ENCODE measurements at places on chromosomes 4 and X.

- DNase-seq, result no peak
These were observed 78.8 kb upstream of the TEX13A start for GRCh38 chrX:105299286-105299685.

DNA sequence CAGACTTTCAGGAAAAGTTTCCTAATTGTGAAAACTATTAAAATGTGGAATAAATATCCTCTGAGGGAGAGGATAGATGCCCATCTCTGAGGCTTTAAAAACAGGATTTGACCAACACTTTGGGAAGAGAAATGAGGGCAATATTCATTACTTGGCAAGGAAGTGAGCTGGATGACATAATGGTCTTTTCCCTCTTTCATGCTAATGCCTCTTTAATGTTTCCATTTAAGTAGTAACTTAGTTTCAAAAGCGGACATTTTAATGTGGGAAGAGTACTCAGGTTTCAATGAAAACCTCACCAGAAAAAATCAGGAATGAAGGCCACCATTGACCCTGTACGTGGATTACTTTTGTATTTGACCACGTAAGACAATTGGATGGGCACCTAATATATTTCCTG, 503.3 kb downstream of the ANKRD50 start:
- no peak for DNase-seq

GRCh38 chrX:1162119-1162916, 50.1 kb downstream of the CRLF2 start:
- DNase-seq, result no peak

- DNase-seq, result no peak
These were observed 38.2 kb downstream of the PPP1R2C start for GRCh38 chrX:42739741-42740140.

- no peak for DNase-seq
These were observed 362.4 kb downstream of the ARHGAP24 start for GRCh38 chr4:85837439-85837733.

- no peak for DNase-seq
These were observed 159.5 kb downstream of the SHOX start for GRCh38 chrX:790041-790506.

DNA sequence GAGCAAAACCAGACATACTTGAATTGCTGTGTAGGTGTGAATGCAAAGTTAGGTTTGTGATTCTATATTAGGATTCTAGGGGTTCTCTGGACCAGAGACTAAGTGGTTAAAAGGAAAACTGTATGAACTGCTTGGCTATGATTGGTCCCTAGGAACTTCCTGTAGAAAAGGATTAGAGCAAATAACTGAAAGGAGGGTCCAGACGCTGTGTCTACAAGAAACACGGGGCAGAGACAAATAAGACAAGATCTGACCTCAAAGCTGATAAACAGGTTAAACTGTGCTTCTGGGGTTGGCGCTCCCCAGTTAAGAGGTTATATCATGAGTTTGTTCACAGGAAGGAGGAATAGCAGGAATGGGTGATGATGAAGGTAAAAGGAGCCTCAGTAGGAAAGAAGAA, 183.6 kb downstream of the MGST2 start:
- DNase-seq, result no peak

DNA sequence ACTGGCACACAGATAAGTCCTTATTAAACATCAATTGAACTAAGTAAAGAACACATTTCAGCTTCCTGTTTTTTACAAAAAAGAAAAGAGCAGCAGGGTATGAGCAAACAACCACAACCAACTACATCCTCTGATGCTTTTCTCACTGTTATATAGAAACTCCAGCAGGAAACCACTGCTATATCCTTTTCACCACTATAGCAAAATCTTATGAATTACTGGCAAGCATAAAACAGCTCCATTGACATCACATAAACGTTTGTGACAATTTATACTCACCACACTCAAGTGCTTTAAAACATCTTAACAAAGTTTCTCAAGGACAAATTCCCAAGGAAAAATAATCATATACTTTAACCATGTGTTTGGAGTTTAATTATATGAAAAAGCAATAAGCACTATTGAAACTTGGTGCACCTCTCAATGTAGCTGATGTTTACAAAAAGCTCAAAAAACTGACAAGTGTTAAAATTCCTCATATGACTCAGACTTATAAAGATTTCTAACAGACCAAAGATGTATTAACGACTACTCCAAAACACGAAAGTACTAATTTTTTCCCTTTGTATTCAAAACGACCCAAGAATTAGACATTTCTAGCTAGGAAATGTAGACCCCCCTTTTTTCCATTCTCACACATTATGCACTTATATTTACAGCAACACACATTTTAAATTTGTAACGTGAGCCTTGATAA, 12.9 kb downstream of the GPRIN3 start:
- DNase-seq, result no peak

GRCh38 chr4:128775916-128776315, 33.6 kb upstream of the JADE1 start:
- DNase-seq, result no peak

DNA sequence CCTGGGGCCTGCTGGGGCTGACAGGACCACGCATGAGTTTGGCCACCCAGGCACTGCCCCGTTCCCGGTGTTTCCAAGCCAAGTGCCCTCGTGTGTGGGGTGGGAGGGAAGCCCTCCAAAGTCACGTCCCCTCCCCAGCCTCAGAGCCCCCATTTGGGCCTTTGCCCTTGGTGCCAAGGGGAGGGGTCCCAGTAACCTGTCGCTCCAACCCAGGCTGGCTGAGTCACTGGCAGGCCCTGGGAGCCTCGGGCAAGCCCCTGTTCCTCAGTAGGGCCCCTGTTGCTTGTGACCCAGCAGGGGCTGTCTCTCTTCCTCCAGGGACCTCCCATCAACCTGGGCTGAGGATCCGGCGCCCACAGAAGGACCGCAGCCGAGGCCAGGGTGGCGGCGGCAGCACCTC, 10.7 kb upstream of the HAUS7 start:
- no peak for DNase-seq

GRCh38 chr4:2330091-2331042, 68.5 kb upstream of the MXD4 start:
- DNase-seq, result no peak

DNA sequence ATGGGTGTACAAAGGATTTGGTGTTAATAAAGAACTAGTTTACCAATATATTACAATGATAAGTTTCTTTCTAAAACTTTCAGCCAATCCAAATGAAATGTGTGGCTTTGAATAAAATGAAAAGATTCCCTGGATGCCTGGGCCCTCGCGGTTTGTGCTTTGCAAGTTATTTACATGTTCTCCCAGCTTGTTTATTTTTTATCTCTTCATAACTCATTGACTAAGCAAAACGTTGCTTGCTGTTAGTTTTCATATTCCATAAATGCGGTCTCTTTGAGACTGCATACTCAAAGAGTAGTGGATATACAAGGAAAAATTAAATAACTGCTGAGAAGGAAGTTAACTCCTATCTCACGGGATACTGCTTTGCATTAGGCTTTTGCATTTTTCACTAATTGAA, 26.0 kb downstream of the FHDC1 start:
- DNase-seq, result no peak

GRCh38 chr4:55435141-55435841, 39.5 kb downstream of the TMEM165 start:
- peak; percentile 21 for DNase-seq

- DNase-seq, result no peak
These were observed 15.1 kb upstream of the DCLK2 start for GRCh38 chr4:150063128-150063527.

Data from activated naive CD8-positive, alpha-beta T cell treated with anti-CD3 and anti-CD28 coated beads for 36 hours (primary cell).